Neuronal stem cell (in vitro differentiated cells): ENCODE measurements at places on chromosomes 7 and 10.

- no peak for DNase-seq
Measured at GRCh38 chr10:129695671-129696070, 228.6 kb downstream of the MGMT start.

DNA sequence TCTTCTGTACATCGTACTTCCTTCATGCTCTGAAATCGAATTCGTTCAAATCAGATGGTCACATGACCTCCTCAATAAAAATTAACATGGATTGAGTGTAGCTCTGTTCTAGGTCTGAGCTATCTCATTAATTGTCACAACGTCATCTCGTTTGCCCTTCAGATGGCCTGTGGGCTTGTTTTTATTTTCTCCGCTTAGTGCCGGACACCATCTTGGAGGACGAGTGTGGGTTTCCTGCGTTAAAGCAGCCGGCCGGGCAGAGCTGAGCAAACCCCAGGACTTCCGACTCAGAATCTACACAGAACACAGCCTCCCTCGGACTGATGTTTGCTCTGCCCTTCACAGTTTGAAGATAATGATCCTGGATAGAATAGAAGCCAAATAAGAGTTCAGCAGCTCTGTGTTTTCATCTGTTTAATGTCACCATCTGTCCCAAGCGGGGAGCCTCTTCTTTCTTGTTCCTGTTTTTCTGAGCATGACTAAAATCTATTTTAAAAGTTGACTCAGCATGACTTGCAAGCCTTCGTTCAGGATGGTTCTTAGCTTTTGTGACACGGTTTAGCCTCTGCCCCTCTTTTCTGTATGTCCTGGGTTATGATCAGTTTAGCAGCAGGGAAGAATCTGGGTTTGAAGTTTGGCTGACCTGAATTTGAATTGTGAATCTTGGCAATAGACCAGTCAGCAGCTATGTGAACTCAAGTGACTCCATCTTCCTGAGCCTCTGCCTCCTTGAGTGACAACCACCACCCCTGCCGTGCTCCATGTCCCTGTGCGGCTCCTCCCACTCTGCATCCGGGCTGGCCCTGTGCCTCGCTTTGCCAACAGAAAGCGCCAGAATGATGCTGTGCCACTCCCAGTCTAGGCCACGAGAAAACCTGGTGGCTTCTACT, 30.6 kb upstream of the GALNTL5 start:
- no peak for DNase-seq

GRCh38 chr10:91513598-91514424, 103.7 kb downstream of the HECTD2 start:
- DNase-seq = no peak

GRCh38 chr10:125521721-125522680, 161.0 kb downstream of the TEX36 start:
- DNase-seq = no peak

DNA sequence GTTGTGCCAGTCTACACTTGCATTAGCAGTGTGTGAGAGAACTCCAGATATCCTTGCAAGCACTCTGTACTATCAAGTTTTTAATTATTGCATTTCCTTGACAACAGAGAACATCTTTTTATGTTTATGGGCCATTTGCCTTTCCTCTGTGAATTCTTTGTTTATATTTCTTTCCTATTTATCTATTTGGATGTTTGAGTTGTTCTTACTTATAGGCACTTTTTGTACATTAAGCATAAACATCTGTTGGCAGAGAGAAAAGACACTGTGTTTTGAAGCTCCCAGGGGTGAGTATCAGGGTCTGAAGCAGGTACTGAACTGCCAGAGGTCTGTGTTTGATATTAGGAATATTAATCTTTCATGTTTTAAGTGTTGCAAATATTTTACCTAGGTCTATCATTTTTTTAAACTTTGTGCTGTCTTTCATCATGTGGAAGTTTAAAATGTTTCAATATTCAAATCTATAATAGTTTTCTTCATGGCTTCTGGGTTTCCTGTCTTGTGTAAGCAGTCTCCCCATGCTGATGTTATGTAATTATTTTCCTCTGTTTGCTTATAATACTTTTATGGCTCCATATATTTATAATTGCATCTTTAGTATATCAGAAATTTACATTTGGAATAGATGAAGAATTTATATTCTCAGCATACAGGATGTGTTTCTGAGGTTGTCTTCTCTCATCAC, 17.7 kb upstream of the PDCD4 start:
- DNase-seq = no peak

- no peak for DNase-seq
Measured at GRCh38 chr10:48589266-48589665, 15.6 kb downstream of the ARHGAP22 start.

DNA sequence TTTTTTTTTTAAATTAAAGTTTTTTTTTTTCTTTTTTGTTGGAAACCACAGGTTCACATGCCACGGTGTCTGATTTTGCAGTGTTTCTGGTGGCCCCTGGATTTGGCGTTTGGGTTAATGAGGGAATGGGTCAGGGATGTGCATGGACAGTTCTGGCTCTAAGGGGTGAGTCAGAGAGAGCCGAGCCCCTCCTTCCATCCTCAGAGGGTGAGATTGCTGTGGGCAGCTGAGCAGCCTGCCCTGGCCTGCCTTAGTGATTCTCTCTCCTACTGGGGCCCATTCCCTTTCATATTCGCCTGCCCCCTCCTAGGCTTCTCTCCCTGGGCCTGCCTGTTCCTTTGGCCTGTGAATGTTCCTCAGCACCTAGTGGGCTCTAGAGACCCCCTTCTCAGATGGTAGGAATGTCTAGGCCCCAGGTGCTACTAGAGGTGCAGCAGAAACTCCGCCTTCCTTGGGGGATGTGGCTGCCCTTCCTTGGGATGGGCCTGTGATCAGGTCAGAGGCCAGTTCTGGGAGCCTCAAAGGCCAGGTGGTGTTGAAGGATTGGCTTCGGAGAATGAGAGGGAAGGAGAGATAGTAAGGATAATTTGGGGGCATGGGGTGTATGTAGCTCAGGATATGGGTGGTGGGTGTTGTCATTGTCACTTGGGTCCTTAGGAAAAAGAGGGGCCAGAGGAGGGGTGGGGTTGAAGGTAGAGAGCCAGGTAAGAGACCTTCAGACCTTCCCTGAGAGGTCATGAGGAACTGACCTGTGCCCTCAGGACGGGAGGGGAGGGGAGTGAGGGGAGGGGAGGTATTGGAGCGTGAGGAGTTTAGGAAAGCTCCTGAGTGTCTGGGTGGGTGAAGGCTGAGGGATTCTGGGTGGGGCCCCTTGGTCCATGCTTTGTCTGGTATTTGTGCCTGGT, 19.8 kb downstream of the TSPAN14 start:
- DNase-seq = no peak

GRCh38 chr7:51706851-51707250, 390.2 kb upstream of the COBL start:
- no peak for DNase-seq

DNA sequence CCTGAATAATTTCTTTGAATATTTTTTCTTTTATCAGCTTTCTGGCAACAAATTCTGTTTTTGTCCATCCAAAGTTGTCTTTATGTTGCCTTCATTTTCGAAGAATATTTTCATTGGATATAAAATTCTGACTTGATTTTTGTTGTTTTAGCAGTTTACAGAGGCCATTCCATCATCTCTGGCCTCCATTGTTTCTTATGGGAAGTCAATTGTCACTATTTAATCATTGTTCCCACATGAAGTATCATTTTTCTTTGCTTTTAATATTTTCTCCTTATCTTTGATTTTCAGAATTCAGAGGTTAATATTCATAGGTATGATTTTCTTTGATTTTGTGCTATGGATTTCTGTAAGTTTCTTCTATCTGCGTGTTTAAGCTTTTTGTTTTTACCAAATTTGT, 512.6 kb downstream of the LRMDA start:
- no peak for DNase-seq

- no peak for DNase-seq
Measured at GRCh38 chr7:30970594-30971094, 6.9 kb downstream of the GHRHR start.

GRCh38 chr7:46534664-46535588, 613.9 kb upstream of the IGFBP3 start:
- DNase-seq = peak; percentile 26

DNA sequence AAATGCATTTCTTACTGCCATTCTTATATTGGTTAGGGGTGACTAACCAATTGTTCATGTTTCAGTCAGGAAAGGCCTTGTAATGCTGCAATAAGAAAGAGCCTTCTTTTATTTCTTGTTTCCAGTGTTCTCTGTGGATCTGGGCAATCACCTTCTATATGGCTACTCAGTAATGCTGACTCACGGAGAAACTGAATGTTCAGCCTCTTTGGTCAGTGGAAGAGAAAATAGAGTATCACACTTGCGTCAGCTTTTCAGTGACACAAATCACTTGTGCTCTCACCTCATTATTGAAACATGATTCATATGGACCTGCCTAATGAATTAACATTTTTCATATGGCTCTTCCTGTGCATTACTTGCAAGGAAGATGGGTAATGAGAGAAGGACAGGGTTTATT, 243.9 kb upstream of the POT1 start:
- DNase-seq = no peak

DNA sequence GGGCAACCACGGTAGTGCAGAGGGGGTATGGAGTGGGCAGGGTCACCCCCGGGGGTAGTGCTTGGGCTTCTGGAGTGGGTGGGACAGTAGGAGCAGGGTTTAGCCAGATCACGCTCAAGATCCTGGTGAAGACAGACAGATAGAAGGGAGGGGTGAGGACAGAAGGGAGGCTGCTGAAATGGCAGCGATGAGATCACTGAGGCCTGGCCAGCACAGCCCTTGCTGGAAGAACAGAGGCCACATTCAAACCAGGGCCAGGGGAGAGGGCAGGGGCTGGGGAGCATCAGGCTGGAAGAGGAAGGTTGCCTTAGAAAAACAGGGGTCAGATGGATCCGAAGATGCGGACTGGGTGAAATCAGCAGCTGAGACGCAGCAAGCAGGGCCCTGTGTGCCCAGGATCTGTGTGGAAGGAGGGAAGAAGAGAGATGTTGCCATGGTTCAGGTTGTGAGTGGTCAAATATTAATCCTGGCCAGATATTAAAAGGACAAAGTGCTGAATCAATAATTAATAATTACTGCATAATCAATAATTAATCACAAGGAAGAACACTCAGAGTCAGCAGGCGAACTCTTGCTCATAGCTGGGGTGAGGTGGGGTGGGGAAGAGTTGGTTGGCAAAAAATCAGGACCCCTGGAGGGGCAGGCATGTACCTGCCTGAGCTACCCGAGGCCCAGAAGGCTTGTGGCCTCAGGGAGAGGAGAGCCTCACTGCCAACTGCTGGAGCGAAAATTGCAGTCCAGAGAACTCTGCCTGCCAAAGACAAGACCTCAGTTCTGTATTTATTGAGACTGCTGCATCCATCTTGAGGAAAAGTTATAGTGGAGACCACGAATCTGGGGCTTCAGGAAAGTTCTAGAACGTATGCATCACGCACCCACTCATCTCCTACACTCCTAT, 105.7 kb downstream of the GRB10 start:
- DNase-seq = no peak

DNA sequence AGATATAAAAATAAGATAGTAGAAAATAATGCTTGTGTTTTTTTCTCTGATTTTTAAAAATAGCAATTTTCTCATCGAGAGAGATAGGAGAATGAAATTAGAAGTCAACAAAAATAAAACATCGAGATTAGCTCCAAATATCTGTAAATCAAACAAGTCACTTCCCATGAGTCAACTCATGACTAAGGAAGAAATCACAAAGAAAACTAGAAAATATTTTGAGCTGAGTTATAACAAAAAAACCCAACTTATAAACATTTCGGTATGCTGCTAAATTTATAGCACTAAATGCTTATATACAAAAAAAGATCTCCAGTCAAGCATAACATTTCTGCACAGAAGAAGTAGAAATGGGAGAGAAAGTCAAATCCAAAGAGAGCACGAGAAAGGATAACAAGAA, 140.1 kb downstream of the ITGA8 start:
- DNase-seq = no peak

DNA sequence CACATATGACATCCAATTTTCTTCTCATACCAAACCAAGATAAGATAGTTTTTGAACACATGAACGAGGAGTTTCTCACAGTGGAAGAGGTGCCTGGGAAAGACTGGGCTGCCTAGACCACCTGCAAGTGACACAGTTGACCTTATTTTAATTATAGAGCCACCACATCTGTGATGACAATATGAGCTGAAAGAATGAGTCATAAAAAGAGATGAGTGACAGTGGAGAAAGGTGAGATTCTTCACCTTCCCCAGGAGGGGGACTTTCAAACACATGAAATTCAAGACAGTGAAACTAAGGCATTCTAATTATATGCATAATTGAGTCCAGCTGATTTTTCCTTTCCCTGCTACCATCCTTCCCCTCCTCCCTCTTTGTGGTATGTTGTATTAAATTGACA, 475.5 kb downstream of the NXPH1 start:
- DNase-seq = no peak

GRCh38 chr10:43202657-43203447, 64.0 kb downstream of the RASGEF1A start:
- DNase-seq = no peak

- no peak for DNase-seq
Measured at GRCh38 chr7:8938044-8938805, 504.8 kb downstream of the NXPH1 start.

GRCh38 chr10:43287056-43288007, 20.5 kb upstream of the RASGEF1A start:
- DNase-seq = no peak

DNA sequence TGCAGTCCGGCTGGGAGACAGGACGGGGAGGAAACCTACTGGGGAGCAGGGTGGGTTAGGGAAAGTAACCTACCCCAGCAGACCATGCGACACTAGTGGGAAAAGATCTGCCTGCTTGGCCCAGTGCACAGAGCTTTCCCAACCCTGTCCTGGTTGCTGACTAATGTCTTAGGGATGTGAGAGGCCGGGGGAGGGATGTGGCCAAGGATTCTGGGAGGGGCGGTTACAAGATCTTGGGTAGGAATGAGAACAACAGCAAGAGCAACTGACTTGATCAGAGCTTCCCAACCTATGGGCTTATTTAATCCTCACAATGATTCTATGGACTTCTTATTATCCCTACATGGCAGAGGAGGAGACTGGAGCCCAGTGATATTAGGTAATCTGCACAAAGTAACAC, 24.0 kb upstream of the EIF5AL1 start:
- no peak for DNase-seq

GRCh38 chr7:108794466-108794865, 224.8 kb downstream of the DNAJB9 start:
- DNase-seq = no peak

- DNase-seq = no peak
Measured at GRCh38 chr10:68924593-68924992, 23.5 kb downstream of the DDX50 start.

DNA sequence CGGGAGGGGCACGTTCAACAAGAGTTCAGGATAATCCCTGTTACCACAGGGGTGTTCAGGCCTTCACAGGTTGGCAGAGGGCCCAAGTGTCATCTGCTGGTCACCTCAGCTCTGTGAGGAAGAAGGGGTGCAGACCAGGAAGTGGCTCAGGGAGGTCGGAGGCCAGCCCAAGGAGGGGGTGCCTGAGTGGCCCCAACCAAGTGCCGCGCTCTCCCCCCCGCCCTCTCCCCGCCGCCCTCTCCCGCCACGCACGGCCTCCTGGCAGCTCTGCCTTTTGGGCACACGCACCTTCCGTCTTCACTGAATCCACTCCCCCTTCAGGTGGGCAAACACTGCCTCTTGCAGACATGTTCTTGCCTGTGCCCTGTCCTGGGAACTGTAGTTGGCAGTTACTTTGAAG, 245.2 kb downstream of the PAXIP1 start:
- no peak for DNase-seq
